ENCODE measurements at places on chromosomes 3 and 15.

GRCh38 chr15:67433495-67434099 lies 87.3 kb upstream of the C15orf61 start:
- DNase-seq = no peak

- DNase-seq = no peak
Measured at GRCh38 chr3:123377243-123377740, 71.6 kb downstream of the ADCY5 start.

DNA sequence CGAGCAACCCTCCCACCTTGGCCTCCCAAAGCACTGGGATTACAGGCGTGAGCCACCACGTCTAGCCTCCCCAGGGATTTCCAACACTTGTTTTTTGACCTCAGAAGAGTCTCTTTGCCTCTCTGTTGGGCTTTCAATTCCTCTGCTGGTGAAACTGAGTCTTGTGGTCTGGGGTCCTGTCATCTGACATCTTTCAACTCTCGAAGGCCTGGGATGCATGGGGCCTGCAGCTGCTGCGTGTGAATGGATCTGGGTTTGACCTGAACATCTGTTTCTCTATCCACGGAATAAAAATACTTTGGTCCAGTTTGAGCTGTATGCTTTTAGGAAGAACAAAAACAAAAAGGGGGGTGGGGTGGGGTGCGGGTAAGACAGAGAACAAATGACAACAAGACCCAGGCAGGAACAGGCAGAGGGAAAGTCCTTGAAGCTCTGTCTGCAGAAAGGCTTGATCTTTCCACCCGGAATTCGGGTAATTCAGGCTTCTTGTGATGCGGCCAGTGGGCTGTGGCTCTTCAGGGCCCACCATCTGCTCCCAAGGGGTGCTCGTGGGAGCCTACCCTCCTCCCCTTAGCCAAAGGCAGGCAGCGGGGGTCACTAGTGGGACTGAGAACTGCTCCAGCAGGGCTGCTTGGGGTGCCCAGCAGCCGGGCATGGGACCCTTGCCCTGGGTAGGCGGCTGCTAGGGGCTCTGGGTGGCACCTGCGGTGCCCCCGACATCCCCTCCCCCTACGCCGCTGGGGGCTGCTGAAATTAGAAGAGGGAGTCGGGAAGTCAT lies 71.5 kb downstream of the SLC12A8 start:
- no peak for DNase-seq

DNA sequence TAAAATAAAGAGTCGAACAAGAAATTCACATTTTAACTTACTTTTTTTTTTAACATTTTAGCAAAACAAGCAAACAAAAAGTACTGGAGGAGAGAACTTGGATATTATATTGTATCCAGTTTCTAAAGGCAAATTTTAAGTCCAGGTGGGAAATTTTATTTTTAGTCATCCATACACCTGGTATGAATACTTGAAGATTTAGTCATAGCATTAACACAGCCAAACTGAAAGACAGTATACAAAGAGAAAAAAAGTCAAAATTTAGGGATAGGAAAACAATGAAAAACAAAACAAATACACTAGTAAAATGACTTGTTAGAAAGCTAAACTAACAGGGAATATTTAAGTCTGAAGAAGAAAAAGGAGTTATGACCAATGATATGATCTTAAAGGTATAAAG lies 69.1 kb downstream of the PROS1 start:
- DNase-seq = no peak

DNA sequence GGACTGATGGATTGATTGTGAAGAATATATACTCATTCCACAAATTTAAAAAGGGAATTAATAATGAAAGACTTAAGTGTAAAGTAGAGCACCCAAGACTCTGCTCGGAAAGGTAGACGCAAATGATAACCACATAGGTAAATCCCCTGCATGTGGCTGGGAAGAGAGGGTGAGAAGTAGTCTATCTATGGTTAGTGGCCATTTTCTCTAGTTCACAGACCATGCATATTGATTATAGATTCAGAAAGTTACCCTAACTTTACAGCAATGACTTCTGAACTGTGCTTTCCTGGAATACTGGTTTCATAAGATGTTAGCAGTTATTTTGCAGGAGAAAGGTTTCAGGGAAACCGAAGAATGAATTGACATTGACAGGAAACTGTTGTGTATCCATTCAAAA lies 51.7 kb downstream of the CASR start:
- DNase-seq = no peak

GRCh38 chr3:123481071-123481470 lies 32.2 kb upstream of the ADCY5 start:
- no peak for DNase-seq

DNA sequence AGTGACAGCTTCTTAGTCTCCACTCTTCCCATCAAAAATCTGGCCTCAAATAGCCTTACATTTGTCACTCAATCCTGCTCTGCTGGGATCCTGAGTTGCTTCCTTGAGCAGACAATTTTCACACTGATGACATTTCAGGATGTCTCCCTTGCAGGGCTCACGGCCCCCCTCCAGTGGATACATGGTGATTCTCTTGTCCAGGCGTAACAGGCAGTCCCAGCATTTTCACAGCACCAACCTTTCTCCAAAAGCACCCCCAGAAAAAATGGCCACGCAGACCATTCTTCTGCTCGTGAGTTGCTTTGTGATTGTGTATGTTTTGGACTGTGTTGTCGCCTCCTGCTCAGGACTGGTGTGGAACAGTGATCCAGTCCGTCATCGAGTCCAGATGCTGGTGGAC lies 47.4 kb upstream of the WNT7A start:
- DNase-seq = no peak

GRCh38 chr3:41681479-41681878 lies 280.4 kb downstream of the ULK4 start:
- peak; percentile 78 for DNase-seq

DNA sequence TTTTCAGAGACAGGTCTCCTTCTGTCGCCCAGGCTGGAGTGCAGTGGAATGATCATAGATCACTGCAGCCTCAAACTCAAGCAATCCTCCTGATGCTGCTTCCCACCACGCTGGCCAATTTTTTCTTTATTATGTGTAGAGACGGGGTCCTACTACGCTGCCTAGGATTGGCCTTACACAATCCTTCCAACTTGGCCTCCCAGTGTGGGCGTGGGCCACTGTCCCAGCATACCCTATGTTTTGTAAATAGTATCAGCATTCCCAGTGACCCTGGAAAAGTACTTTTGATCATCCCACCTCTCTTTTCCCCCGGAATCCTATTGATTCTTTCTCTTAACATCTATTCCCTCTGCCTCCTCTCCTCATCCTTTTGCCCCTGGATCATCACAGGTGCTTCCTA lies 36.9 kb downstream of the SLC28A2 start:
- DNase-seq = no peak

DNA sequence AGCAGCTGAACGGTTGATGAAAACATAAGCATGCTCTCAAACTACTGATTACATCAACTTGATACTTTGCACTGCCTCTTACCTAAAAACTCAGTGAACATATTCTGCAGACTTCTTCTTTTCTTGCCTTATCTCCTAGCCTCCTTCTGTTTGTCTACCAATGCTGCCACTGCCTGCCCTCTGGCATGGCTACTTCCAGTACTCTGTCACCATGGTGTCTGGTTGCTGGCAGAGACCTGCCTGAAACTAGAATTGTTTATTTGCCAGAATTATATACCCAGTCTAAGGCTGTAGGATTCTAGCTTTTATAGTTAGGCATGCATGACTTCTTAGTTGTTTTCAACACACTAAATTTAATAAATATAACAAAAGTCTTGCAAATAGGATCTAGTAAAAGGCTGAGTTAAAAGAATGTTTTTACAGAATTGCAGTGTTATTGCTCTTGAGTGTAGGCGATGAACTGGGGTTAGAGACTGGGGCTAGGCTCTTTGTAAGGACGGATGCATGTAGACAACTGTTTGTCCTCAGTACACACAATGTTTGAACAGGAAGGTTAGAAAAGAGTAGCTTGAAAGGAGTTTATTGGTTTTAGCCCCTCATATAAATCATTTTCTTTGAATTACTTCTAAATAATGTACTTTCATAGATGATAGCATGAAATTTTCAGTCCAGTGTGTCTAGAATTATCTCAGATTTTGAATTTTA lies 116.3 kb downstream of the KCNAB1 start:
- DNase-seq = no peak

- DNase-seq = no peak
Measured at GRCh38 chr3:966341-966740, 126.5 kb upstream of the CNTN6 start.

DNA sequence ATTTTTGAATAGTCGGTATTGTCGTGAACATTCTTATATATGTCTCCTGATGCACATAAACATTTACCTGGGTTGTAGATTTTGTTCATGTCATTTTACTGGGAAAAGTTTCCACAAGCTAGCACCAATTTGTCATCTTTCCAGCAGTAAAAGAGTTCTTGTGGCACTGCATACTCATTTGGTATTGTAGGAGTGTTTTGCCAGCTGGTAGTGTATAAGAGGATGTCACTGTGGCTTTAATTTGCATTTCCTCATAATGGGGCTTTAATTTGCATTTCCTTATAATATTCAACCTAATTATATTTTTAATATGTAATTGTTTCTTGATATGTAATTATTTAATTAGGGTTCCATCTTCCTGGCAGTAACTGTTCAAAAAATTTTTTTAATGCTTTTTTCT lies 21.2 kb upstream of the TNFSF10 start:
- DNase-seq = no peak

DNA sequence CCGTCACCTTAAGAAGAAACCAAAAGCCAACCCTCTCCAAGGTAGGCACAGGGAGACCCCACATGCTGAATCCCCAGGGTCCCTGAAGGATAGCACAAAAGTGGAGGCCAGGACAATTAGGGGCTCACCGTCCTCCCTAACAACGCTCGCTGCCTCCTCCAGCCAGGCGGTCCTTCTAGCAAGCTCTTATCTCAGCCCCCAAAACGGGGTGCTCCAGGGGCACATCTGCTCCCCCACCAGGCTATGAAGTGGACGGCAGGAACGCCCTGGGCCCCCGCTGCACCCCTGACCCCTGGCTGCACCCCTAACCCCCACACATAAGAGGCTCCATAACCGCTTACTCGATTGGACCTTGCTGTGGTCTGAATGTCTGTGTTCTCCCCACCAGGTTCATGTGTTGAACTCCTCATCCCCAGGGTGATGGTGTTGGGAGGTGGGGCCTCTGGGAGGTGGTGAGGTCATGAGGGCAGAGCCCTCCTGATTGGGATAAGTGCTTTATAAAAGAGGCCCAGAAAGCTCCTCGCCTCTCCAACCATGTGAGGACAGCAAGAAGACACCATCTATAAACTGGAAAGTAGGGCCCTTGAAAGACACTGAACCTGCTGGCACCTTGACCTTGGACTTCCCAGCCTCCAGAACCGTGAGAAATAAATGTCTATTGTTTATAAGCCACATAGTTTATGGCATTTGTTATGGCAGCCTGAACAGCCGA lies 153.3 kb downstream of the NUP210 start:
- no peak for DNase-seq

All from amniotic stem cell (primary cell).